ENCODE measurements at places on chromosomes 6 and 20.
A peak's percentile ranks its signal among the peaks of the same experiment; 100 is the strongest.

DNA sequence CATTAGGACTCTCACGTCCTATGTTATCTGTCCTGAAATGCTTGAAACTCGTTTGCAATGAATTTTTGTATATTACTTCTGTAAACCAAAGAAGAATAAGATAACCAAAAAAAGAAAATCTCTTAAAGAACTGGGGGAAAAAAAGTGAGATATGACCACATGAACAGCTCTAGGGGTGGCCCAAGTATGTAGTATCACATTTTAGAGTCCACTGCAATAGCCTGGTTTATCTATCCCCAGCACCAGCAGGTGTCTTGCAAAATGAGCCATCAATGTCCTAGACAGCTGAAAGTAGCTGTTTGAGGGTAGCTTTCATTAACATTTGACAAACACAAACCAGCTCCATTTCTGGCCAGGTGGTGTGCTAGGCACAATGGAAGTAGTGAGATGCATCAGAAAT is 102.8 kb downstream of the PXDC1 start:
- DNase-seq = no peak

- no peak for DNase-seq
Observed at GRCh38 chr20:32244150-32244823, 33.2 kb upstream of the KIF3B start.

DNA sequence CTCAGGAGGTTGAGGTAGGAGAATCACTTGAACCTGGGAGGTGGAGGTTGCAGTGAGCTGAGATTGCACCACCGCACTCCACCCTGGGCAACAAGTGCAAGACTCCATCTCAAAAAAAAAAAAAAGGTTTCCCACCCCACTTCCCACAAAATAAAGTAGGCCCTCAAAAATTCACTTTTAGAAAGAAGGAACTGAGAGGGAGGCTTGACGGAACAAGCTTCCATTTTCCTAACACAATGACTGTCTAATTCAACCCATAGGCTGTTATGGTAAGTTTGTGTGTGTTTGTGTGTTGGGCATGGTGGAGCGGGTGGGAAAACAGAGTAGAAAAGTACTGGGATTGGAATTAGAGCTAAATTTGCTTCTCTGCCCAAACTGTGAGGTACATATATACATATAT is 98.4 kb upstream of the MAN1A1 start:
- DNase-seq = no peak

- DNase-seq = no peak
Observed at GRCh38 chr6:13461307-13461706, 26.1 kb downstream of the GFOD1 start.

DNA sequence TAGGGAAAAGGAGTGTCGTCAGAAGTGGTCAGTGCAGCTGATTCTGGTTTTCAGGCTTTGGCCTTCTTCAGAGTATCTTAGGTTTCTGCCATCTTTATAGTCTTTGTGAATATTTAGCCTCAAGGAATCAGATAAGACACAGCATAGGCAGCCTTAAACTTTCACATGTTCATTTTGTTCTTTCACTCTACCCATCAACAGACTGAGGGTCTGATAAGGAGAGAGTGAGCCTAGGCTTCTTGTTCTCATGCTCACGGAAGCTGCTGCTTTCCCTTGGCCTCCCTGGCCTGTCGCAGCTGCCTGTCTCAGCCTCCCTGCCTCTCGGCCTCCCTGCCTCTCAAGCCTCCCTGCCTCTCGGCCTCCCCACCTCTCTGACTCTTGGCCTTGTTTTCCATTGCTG is 20.1 kb downstream of the RTF2 start:
- DNase-seq = no peak

GRCh38 chr20:63416631-63417030 is 55.5 kb upstream of the CHRNA4 start:
- DNase-seq = no peak

GRCh38 chr20:1396702-1397101 is 3.8 kb upstream of the FKBP1A start:
- DNase-seq = no peak

DNA sequence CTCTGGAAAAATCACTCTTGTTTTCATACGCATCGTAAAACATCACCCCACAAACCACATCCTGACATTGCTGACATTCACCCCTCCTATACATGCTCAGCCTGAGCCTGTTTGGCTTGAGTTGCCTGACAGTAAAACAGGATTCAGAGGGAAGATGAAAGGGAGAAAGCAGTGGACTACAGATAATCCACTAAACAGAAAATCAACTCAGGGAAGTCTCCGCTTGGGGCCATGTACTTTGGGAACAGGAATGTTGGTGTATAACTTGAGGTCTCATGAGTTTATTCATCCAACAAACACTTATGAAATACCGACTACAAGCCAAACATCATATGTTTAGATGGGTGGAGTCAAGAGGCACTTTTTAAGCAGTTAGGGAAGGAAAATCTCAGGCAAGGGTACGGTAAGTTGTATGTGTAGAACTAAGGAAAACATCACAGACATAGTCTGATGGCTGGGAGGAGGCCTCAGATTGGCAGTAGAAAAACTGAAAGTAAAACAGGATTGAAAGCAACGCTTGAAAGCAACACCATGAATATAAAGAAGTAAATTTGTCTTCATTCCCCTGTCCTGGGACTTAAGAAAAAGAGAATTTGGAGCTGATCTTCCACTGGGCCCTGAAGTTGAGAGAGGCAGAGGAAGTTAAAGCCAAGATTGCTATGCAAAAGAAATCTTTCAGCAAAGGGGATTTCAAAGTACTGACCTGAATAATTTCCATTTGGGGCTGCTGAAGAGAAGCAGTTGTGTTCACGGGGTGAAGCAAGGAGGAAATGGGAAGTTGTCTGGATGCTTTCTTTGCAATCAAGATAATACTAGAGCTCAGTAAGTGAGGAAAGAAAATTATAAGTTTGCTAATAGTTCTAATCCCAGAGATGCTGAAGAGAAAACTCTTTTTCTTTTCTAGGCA is 28.8 kb downstream of the PDE7B start:
- peak; percentile 18 for DNase-seq

GRCh38 chr20:57451795-57452661 is 60.8 kb downstream of the RBM38 start:
- DNase-seq = no peak

DNA sequence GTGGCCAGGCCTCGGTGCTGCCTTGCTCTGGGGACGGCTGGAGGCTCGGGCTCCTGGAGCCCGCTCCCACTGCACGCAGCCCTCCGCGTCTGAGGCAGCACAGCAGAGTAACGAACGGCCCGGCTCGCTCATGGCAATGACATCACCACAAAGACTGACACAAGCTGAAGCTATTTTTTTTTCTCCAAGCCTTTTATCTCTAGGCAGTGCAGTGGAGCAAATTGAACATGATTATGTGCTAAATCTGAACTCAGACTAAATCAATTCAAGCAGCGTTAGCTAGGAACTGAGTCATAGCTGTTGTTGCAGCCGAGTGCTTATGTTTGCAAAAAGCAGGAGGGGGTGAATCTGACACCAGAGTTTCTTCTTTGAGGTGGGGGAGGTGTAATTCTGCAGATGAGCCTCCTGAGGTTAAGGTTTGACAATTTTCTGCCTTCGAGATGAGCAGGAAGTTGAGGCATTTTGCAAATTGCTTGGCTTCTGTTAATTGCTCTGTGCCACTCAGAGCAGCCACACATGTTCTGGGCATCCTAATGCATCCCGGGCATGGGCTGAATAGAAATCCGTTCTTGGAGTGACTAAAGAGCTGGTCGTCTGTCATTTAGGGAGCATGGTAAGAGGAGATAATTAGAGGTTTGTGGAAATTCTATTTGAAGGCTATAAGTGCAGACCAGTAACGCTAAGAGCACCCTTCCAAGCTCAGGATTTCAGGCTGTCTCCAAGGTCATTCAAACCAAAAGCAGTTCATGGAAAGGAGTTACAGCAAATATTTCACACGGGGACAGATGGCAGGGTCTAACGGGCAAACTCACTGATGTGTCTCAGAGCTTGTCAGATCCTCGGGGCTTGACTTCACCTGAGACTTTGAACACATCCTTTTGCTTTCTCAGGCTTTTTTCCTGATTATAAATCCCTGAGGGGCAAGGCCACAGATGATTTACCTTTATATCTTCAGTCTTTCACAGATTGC is 155.1 kb upstream of the ENPP5 start:
- DNase-seq = peak; percentile 13

DNA sequence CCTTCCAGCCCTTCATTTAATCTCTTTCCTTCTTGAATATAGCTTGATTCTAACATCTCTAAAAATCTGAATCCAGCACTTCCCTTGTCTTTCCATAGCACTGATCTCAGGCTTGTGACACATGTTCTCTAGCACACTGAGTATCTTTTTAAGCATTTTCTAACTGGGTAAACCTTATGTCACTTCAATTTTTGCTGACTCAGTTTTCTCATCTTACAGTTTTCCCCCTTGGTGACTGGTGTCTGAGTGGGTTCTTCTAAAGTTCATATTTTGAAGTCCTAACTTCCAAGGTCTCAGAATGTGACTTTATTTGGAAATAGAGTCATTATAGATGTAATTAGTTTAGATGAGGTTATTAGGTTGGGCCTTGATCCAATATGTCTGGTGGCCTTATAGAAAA is 153.9 kb downstream of the PAK5 start:
- DNase-seq = no peak

DNA sequence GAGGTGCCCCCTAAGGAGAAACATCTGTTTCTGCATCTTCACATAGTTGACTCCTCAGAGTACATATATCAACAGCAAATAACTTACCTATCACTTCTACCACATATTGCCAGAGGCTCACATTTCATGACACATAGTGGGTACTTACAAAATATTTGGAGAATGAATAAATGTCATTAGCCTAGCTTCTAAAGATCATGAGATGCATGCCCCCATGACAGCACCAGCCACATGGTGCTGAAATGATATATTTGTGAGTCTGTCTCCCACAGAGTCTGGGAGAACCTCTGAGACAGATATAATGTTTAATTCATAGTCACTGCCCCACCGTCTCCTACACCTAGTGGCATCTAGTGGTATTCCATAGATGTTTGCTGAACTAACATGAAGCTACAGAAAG is 555.6 kb downstream of the KIF16B start:
- DNase-seq = no peak

DNA sequence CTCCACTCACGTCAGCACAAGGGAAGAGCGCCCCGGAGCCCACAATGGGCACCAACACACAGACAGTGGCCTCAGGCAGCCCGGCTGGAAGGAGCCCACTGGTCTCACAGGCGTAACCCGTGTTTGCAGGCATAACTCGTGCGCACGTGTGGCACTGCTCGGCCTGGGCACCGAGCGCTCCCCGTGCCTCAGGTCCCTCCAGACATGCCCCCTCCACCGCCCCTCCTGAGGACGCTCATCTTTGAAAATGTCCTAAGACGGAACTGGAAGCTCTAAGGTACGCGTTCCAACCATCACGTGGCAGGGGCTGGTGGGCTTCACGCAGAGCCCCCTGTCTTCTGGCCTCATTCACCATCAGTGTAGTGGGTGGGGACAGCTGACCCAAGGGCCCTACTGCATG is 44.6 kb downstream of the SSR1 start:
- DNase-seq = no peak

DNA sequence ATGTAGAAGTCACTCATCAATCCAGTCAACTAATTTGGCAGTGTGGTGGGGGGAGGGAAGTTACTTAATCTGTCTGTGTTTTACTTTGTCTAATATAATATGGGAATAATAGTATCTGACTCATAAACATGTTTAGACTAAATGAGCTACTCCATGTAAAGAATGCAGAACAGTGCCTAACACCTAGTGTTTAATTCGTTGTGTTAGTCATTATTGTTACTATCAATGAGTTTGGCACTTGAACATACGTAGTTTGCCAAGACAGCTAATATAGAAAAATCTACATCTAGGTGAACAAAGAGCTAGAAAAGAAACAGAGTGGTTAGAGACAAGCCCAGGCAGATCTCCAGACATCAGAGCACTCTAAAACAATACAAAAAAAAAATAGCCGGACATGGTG is 49.1 kb downstream of the IRAK1BP1 start:
- DNase-seq = no peak

DNA sequence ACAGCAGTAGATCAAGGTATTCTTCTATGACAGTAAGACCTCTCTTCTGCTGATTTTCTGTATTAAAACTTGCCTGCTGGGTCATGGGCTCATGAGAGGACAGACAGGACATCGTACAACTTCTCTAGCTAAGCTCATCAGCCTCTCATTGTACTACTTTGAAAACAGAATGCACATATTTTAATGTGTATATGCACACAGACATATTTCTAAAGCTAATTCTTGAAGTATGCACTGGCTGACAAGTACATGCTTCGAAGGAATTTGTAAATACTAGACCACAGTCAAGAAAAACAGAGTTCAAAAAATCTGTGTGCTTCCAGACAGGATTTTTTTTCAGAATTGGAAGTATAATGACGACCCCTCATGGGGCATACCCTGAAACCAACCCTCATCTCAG is 81.7 kb upstream of the CD83 start:
- no peak for DNase-seq

- DNase-seq = no peak
Observed at GRCh38 chr6:35295521-35296315, 1.9 kb upstream of the DEF6 start.

- DNase-seq = no peak
Observed at GRCh38 chr6:25553502-25553901, 98.5 kb upstream of the SCGN start.

- DNase-seq = no peak
Observed at GRCh38 chr6:69096681-69097080, 461.6 kb downstream of the ADGRB3 start.

- no peak for DNase-seq
Observed at GRCh38 chr6:111449129-111449528, 33.9 kb downstream of the REV3L start.

GRCh38 chr6:14729129-14729871 is 516.6 kb upstream of the JARID2 start:
- no peak for DNase-seq

- no peak for DNase-seq
Observed at GRCh38 chr6:116362276-116362675, 8.5 kb upstream of the DSE start.

GRCh38 chr6:167130008-167130677 is 7.2 kb downstream of the CCR6 start:
- no peak for DNase-seq

DNA sequence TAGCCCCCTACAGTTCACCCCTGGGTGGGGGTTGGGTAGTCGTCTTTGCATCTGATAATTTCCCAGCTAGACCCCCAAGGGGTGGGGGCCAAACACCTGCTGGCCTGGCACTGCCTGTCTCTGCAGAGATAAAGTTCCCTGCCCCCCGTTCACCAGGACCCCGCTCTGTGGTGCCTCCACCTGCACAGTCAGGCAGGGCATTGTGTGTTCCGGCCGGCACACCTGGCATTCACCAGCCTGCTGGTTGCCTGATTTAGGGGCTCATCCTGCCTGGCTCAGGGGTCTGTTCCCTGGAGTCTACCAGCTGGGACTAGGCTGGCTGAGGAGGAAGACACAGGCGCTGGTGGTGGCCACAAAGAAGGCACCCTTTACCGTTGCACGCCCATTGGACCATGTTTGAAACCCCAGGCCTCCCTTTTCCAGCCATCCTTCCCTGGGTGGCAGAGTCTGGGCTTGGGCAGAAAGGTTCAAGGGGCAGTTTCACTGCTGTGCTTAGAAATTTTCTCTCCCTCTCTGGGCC is 30.8 kb upstream of the SCRT2 start:
- no peak for DNase-seq

GRCh38 chr20:6480328-6481200 is 286.9 kb upstream of the BMP2 start:
- DNase-seq = no peak

GRCh38 chr20:34581341-34582184 is 23.0 kb downstream of the MAP1LC3A start:
- DNase-seq = no peak

GRCh38 chr6:88441346-88441745 is 275.2 kb upstream of the CNR1 start:
- DNase-seq = no peak

GRCh38 chr20:13180986-13181889 is 39.8 kb upstream of the ISM1 start:
- DNase-seq = no peak

GRCh38 chr6:126030045-126030444 is 43.7 kb downstream of the TRMT11 start:
- DNase-seq = no peak
